BE2C (cell line): ENCODE measurements at places on chromosomes 12 and 14.

DNA sequence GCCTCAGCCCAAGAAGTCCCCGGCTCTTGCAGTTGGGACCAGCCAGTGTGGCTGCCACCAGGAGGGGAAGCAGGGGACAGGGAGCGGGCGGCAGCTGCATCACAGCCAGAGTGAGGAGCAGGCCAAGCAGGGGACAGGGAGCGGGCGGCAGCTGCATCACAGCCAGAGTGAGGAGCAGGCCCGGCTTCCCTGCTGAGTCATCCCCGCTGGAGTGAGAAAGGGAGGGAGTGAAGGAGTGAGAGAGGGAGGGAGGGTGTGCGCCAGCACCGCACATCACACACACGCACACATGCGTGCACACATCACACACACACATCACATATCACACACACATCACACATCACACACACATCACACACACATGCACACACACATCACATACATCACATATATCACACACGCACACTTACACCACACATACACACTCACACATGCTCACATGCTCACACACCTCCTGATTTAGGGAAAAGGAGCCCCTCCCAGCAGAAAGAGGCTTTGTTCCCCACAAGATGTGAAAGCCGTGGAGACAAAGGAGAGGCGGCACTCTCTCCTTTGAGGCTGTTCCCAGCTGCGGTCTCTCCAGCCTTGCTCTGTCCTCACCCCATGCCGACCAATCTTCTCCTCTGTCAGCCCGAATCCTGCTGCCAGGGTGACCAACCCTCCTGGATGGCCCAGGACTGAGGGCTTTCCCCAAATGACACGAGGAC lies 16.7 kb upstream of the ZDHHC22 start:
- DNase-seq = peak; percentile 93

- no peak for DNase-seq
These were observed 11.0 kb downstream of the DLST start for GRCh38 chr14:74892745-74893144.

DNA sequence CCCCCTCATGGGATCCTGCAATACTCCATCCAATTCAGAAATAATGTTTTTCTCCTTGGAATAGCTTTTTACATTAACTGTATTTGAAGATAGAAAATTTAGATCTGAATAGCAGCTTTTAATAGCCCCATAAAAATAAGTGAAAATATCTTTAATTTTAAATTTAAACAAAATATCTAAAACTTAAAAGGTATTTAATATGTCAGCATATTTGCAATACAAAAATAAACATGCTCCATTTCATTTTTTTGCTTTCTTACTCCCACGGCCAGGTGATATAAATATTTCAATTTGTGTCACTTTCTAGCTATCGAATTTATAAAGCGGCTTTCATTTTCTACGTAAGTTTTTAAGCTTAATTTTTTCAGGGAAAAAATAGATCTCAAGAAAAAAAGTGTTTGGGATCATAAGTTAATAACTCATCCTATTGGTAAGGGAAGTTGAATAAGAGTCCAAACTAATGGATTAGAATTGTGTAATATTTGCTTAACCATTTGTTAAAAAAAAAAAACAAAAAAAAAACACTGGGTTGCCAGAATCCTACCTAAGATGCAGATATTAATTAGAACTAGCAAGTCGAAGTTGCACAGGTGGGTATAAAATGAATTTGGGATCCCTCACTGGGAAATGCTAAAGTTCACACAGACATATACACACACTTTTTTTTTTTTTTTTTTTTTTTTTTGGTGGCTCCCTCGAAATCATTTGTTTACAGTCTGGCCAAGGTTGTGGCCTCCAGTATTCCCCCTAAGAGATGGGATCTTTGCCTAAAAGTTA lies 47.6 kb downstream of the PPP2R5C start:
- no peak for DNase-seq

- DNase-seq = peak; percentile 78
These were observed 75.0 kb downstream of the TGFB3 start for GRCh38 chr14:75906680-75907280.

DNA sequence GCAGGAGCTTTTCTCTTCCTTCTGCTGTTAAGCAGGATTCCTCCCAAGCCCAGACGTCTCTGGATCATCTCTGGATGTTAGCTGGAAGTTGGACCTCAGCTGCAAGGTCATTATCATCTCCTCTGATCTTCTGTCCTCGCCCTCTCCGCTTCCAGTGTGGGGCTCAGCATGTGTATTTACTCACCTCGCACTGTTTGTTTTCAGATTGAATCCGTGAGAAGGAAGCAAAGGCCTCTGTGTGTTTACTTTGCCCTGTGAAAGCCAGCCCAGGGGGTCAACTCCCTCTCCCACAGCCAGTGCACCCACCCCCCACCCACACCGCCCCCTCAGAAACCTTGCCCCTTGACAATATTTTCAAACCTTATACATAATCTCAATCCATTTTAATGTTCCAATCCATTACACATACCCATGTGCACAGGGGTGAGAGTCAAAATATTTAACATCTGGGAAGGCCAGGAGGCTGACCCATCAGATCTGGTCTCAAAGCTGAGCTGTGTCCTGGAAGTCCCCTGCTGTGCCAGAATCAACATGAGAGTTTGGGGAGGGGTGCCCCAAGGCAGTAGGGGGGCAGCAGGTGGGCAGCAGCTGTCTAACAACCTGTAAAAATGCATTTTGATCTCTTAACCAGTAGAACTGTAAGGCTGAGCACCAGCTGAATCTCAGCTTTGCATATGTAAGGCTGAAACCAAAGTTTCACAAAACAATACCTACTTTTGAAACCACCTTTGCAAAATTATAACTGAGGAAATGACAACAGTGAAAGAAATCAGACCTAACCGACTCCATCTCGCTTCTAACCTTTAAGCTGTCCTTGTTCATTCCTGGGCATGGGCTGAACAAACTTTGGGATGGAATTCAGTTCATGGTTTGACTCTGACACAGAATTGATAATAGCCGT lies 157.9 kb downstream of the ZNF664 start:
- no peak for DNase-seq

DNA sequence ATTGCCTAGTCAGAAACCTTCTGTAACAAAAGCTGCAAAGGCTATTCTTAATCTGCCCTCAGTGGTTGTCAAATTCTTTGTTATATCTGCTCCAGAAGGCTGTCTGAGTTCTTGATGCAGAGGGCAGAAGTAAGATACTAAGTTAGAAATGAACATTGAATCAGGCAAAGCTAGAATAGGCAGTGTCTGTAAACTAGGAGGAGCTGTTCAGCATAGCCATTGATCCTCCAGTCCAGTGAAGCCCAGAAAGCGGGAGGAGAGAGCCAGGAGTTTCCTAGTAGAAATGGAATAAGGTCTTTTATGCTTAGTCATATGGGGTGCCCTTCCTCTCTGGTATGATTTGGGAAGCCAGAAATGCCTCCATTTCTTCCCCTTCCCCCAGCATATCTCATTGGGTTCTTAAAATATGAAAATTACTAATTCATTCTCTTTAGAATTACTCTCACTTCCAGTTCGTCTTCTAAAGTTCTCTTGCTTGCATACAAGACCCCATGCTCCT lies 76.2 kb downstream of the APAF1 start:
- DNase-seq = no peak
